ENCODE measurements at places on chromosomes 7 and 10.

- no peak for DNase-seq
Measured at GRCh38 chr7:27198138-27198841, 1.6 kb downstream of the HOXA13 start.

GRCh38 chr10:132420469-132420980, 23.5 kb downstream of the PWWP2B start:
- no peak for DNase-seq

DNA sequence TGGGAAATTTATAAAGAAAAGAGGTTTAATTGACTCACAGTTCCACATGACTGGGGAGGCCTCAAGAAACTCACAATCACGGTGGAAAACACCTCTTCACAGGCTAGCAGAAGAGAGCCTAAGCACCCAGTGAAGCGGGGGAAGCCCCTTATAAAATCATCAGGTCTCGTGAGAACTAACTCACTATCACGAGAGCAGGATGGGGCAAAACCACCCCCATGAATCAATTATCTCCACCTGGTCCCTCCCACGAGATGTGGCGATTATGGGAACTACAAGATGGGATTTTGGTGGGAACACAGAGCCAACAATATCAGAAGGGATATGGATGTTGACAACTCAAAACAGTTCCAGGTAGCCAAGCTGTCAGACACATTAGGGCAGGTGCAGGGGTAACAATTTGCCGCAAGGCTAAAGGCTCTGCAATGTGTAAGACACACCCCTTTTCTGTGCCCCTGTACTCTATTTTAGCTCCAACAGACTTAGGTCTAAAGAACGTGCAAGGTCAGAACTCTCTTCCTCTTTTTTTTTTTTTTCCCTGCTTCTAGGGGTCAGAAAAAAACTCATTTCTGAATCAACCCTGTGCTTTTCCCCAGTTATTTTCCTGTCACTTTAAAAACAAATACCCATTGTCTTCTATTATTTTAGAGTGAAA, 30.7 kb upstream of the RBM20 start:
- no peak for DNase-seq

- DNase-seq, result no peak
Measured at GRCh38 chr10:61313460-61313859, 139.7 kb downstream of the TMEM26 start.

DNA sequence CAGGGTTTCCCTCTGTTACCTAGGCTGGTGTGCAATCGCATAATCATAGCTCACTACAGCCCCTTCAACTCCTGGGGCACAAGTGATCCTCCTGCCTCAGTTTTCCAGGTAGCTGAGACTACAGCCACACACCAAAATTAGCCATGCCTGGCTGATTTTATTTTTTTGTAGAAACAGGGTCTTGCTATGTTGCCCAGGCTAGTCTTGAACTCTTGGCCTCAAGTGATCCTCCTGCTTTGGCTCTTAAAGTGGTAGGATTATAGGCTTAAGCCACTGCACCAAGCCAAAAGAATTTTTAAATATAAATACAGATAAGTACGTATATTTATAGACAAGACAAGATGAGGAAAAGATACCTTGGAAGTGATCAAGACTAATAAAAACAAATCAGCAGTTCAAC, 116.9 kb downstream of the NRBF2 start:
- DNase-seq, result no peak

- no peak for DNase-seq
Measured at GRCh38 chr7:84528756-84529479, 334.3 kb upstream of the SEMA3A start.

DNA sequence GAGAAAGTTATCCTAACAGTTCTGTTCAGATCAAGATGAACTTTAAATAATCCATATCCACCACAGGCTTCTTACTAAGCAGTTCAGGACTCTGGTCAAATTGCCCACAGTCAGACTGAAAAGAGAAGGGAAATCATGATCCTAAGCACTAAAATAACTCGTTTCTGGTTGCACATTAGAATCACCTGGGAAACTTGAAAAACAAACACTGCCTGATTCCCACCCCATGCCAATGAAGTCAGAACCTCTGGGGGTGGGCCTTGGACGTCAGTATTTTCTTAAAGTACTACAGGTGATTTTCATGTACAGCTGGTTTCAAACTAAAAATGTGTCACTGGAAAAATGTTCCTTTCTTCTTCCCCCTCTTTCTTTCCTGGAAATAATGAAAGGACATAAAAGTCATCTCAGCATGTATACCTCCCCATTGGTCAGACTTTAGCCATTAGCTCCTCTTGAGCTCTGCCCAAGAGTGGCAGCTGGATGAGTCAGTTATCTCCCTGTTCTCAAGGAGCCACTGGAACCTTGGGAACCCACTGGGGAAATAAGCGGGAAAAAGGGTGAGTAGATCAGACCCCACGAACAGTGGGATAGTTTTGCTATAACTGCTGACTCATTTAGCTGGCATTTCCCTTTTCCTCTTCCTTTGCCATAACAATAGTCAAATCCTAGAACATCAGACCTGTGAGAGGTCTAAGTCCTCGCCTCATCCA, 75.3 kb upstream of the IL6 start:
- no peak for DNase-seq

DNA sequence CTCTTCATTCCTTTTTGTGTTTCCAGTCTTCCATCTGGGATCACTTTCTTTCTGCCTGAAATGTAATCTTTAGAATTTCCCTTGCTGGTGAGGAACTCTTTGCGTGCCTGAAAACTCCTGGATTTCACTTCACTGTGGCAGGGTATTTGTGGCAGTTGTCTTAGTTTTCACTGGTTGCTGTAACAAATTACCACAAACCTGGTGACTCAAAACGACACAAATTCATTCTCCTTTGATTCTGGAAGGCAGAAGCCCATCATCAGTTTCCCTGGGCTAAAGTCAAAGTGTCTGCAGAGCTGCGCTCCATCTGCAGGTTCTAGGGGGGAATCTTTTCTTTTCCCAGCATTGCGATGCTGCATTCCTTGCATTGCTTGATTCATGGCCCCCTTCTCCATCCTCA, 109.3 kb downstream of the RBM20 start:
- no peak for DNase-seq

DNA sequence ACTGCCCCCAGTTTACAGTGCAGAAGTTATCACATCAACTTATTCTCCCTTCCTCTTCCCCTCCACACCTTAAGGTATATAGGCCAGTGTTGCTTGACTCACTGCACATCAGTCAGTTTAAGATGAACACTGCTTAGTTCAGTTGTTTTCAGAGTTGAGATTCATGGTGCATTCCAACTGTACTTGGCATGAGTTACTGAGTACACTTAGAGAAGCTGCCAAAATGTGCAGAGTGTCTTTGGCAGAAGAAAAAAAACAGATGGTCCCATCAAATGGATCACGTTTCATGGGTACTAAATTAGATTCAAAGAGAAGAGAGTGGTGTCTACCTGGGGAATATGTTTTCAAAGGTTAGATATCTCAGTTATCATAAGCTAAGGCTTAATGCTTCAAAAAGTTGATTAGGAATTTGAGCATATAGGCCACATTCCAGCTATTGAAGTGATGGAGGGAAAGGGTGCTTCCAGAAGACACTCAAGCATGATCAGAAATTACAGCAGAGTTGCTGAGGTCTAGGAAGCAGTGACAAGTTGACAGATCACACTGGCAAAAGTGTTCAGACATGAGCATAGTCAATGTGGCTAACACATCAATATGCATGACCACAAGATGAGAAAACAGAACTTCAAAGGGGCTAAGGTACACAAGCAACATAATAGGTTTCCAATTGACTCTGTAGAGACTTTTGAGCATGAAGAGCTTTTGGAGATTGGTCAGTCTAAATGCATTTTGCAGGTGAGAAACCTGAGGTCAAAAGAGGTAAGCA, 579.2 kb upstream of the CELF2 start:
- DNase-seq, result no peak

DNA sequence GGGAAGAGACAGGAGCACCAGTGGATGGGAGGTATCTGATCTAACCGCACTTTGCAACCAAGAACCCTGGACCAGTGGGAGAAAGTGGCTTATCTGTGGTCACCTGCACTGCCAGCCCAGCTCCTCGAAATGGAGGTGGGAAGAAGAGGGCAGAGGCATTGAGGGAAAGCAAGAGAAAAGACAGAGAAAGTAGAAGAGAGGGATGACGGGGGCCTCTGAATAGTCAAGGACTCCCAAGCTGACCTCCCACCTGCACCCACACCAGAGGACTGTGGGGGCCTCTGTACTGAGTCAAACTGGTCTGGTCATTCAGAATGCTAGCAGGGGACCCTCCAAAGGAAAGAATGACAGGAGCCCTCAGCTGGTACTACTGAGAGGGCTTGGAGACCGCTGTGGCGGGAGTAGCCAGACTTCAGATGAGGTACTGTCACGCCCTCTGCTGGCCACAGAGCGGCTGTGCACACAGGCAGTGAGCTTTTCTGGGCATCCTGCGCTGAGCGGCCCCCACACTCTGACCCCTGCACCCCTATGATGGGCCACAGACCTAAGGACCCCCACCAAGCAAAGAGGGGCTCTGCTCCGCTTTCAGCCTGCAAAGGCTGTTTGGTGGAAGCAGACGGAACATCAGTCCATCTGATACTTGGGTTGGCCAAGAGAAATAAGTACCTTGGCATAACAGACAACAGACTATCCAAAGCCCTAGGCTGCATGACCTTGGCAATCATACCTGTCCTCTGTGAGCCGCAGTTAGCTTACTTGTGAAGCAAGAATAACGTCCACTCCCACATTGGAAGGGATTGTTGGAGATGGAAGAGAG, 112.9 kb downstream of the COL13A1 start:
- DNase-seq, result no peak

Data from vagina (tissue), 2 donors.